Lower leg skin (tissue), 4 donors: ENCODE measurements at places on chromosomes 7 and 10. TPM values are rescaled to one million over a fixed set of nuclear protein-coding genes. Genes with fewer than 3 reads are reported as not detected.

PRPS1L1 gene
- not detected for total RNA-seq

ZNF92 gene
- 5.5 TPM for total RNA-seq

DNA sequence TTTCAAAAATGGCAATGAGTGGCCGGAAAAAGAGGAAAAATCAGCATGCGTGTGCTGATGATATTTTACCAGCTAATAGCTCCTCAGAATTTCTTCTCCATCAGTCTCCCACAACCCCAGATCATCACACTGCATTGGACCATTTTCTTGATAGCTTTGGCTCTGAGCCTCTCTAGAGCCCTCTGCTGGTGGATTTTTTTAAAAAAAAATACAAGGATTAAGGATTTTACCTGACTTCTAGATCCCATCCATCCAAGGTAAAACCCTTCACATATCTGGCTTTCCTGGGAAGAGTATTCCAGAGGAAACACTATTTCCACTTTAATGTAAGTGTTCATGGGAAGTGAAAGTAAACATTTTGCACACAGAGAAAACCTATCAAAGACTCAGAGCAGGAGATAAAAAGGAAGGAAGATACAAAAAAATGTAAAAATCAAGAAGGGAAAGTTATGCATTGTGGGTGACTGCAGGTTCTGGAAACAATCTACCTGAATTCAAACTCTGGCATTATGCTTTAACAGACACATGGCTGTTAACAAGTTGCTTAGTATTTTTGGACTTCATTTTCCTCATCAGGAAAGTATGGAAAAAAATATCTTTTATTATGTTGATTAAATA is 380.9 kb downstream of the LRRTM3 start:
- DNase-seq: no peak

GRCh38 chr7:14842523-14842922 is 60.0 kb downstream of the DGKB start:
- no peak for DNase-seq

- no peak for DNase-seq
These were observed 17.4 kb upstream of the IKZF1 start for GRCh38 chr7:50287129-50287528.
